ENCODE measurements at places on chromosomes 2 and 18.
A peak's percentile ranks its signal among the peaks of the same experiment; 100 is the strongest.

DNA sequence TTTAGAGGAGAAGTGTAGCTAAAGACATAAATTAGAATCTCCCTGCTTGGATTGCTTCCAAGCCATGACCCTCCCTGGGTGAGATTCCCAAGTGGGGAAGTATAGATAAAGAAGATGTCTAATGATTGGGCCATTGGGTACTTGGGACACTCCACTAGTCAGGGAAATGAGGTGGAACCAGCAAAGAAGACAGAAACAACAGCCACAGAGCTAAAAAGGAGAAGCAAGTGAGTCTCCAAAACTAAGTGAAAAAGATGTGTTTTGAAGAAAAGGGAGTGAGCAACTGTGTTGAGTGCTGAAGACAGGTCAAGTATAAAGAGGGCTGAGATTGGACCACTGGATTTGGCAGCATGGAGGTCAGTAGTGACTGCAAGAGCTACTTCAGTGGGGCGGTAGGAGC lies 276.7 kb upstream of the STON1 start:
- DNase-seq = no peak

DNA sequence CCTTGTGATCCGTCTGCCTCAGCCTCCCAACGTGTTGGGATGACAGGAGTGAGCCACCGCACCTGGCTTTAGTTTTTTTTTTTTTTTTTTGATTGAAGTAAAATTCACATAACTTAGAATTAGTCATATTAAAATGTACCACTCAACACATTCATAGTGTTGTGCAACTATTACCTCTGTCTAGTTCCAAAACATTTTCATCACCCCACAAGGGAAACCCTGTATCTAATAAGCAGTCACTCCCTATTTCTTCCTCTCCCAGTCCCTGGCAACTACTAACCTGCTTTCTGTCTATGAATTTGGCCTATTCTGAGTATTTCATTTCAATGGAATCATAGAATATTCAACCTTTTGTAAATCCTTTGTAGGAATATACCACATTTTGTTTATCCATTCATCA lies 123.9 kb upstream of the FAM117B start:
- no peak for DNase-seq

DNA sequence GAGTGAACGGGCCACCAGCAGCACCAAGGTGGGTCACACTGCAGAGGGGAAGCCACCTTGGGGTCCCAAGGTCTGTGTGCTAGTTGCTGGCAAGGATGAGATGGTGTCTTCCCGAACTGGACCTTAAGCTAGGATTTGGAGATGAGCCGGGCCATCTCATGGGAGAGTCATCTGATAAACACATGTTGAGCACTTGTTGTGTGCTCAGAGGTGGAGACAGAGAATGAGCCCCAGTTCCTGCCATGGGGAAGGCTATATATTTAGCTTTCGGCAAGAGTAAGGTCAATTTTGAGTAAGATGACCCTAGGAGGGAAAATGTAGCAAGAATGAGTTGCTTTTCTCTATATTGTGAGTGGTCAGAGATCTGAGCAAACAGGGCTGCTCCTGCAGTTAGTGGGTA lies 41.4 kb upstream of the RPL31 start:
- DNase-seq = no peak

GRCh38 chr18:58716060-58716756 lies 44.9 kb downstream of the MALT1 start:
- DNase-seq = no peak

DNA sequence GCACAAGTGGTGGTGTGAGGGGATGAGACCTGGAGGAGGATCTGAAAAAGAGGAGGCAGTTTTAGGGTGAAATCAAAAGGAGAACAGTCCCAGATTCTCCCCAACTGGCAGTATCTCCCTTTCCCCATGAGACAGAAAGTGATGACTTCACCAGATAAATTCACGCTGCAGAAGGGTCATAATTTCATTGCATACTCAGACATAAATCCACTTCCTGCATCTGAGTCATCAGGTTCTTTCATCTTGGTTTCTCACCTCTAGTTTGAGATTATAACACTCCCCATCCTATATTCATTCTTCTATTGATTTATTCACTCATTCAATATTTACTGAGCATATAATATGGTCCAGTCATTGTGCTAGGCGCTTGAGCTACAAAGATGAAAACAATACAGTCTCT lies 64.7 kb downstream of the CCDC148 start:
- DNase-seq = no peak

- no peak for DNase-seq
These were observed 100.8 kb downstream of the CLIP4 start for GRCh38 chr2:29215739-29216608.

- DNase-seq = no peak
These were observed 54.5 kb upstream of the SPAG16 start for GRCh38 chr2:213229814-213230213.

- no peak for DNase-seq
These were observed 119.9 kb downstream of the DPP4 start for GRCh38 chr2:161954103-161954502.

GRCh38 chr2:58708565-58708964 lies 467.4 kb upstream of the FANCL start:
- no peak for DNase-seq

GRCh38 chr2:101474731-101475384 lies at the start of gene RFX8:
RFX8 (minus strand) TSS chr2:101475112; CDS start chr2:101466848, 8,264 bp downstream.
- DNase-seq = peak; percentile 19

DNA sequence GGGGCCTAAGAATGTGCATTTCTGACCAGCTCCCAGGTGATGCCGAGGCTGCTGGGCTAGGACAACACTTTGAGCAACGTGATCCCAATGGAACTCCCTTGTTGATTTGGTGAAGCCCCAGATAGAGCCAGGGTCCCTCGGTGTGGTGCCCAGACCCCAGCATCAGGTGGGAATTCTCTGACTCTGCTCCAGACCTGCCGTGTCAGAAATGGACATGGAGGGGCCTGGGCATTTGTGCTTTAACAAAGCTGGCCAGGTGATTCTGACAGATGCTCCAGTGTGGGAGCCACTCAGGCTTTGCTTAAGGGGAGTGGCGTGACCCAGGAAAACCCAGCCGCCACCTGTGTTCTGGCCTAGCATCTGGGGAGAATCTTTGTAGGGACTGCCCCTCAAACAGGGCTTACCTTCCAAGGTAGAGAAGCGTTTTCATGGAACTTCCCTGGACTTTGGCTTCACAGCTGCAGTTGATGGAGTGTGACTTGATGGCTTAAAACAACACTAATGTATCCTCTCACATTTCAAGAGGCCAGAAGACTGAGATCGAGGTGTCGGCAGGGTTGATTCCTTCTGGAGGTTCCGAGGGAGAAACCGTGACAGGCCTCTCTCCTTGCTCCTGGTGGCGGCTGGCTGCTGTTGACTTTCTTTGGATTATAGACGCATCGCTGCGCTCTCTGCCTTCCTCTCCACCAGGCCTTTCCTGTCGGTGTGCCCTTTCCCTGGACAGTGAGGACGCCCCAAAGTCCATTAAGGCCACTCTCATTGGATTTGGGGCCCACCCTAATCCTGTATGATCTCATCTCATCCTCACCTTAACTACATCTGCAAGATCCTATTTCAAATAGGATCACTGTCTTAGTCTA lies 57.0 kb upstream of the HDAC4 start:
- no peak for DNase-seq

- DNase-seq = no peak
These were observed 159.3 kb upstream of the MYCN start for GRCh38 chr2:15780912-15781574.
